ENCODE measurements at places on chromosomes 2 and 18.

DNA sequence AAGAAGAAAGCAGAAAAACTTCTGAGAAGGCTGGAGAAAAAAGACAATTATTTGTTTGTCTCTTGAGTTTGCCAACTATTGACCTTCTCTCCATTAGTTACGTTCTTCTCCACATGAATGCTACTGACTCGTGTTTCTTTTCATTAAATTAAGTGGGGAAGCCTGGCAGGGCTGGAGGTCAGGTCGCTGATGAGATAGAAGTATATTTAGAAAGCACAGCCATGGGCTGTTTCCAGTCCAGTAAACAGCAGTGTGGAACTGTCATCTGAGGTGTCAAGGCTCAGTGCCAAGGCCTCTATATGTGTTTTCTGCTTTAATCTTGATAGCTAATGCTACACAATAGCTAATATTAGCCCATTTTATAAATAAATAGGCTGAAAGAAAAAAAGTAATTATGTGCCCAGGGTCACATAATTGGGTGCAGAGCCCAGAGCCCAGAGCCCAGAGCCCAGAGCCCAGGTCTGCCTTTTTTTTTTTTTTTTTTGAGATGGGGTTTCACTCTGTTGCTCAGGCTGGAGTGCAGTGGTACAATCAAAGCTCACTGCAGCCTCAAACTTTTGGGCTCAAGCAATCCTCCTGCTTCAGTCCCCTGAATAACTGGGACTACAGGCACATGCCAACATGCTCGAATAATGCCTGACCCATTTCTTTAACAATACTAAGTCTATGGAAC, 6.3 kb downstream of the MSGN1 start:
- DNase-seq = no peak

- no peak for DNase-seq
Observed at GRCh38 chr2:37205689-37206341, 9.5 kb downstream of the CEBPZOS start.

GRCh38 chr2:73141896-73142295, 29.1 kb upstream of the RAB11FIP5 start:
- DNase-seq = no peak

GRCh38 chr2:95268211-95269035, 5.8 kb upstream of the PROM2 start:
- DNase-seq = no peak

Data from pons (tissue), 1 donor.